ENCODE measurements at places on chromosomes 2 and 18. TPM values are rescaled to one million over a fixed set of nuclear protein-coding genes. Genes with fewer than 3 reads are reported as not detected.
A peak's percentile ranks its signal among the peaks of the same experiment; 100 is the strongest.

DNA sequence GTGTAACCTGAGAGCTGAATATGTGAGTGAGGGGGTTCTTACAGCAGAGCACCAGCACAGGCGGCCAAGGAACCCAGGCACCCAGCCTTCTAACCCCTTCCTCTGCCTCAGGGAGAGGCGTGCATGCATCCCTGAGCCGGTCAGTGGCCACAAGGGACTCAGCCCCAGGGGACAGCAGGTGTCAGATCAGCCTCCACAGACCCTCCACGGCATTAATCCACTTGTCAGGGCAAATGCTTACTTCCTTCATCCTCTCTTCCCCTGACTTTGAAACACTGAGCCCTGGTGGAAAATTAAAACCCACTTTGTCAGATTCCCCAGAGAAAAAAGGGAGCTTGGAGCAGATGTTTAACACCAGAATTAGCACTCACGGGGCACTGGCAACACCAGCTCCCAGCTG is 60.5 kb upstream of the SMAD2 start:
- H3K27ac ChIP-seq: no peak overlapping the region
- H3K4me3 ChIP-seq: no peak overlapping the region
- no peaks in the 10 kb centered on the region for H3K4me1 ChIP-seq
- no peaks in the 10 kb centered on the region for H3K36me3 ChIP-seq
- DNase-seq: no peak
- no peaks in the 10 kb centered on the region for H3K27me3 ChIP-seq

- peaks cover under 1% of the 10 kb centered on the region for H3K4me1 ChIP-seq
- H3K27me3 ChIP-seq: peaks cover under 1% of the 10 kb centered on the region
- H3K4me3 ChIP-seq: no peak overlapping the region
- DNase-seq: no peak
- H3K36me3 ChIP-seq: no peaks in the 10 kb centered on the region
These were observed 9.4 kb upstream of the NEURL3 start for GRCh38 chr2:96514521-96514920.

DNA sequence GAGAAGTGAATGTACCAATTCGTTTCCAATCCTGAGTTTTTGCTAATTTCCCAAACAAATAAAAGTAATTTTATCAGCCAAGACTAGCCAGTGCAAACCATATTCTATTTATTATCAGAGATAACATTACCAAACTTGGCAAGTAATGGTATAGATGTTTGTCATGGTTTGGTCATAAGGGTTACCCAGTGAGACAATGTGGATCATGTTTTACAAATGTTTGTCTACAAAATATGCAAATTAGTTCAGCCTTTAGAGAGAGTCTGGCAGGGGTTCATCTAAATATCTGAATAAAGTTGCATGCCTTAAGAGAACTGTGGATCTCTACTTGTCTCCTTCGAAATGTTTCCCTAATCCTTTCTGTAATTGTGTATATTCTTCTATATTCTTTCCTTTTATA is 152.2 kb downstream of the KCNH7 start:
- no peak overlapping the region for H3K27ac ChIP-seq
- DNase-seq: no peak
- no peak overlapping the region for H3K4me3 ChIP-seq
- H3K4me1 ChIP-seq: no peaks in the 10 kb centered on the region

- H3K36me3 ChIP-seq: no peaks in the 10 kb centered on the region
- H3K4me3 ChIP-seq: no peak overlapping the region
- no peaks in the 10 kb centered on the region for H3K4me1 ChIP-seq
- no peak overlapping the region for H3K27ac ChIP-seq
- H3K27me3 ChIP-seq: no peaks in the 10 kb centered on the region
These were observed 300.3 kb upstream of the MGAT5 start for GRCh38 chr2:133953524-133953923.

DNA sequence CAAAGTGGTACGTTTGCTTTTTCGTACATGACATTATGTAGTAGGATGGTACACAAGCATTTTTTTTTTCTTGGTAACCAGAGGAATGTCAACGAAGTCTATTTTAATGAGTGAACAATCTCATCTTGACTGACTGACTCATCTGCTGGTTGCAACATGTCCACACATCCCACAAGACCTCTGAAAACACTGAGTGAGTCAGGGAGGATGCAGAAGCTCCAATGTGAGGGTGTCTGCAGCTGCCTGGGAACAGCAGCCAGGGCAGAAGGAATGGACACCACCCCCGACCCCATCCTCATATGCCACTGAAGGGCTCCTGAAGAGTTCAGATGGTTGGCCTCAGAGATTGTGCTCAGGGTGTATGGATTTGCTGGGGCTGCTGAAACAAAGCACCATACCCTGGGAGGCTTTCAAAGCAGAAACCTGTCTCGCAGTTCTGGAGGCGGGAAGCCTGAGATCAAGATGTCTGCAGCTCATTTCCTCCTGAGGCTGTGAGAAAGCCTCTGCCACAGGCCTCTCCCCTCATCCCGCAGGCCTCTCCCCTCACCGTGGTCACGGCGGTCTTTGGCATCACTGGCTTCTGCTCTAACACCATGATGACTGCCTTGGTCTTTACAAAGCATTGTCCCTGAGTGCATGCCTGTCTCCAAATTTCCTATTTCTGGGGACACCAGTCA is 124.6 kb downstream of the LRATD1 start:
- DNase-seq: no peak
- no peaks in the 10 kb centered on the region for H3K4me1 ChIP-seq
- H3K4me3 ChIP-seq: no peak overlapping the region
- no peaks in the 10 kb centered on the region for H3K36me3 ChIP-seq

- no peaks in the 10 kb centered on the region for H3K4me1 ChIP-seq
- no peaks in the 10 kb centered on the region for H3K36me3 ChIP-seq
- no peaks in the 10 kb centered on the region for H3K27me3 ChIP-seq
These were observed 132.3 kb downstream of the TTC32 start for GRCh38 chr2:19769513-19769912.

DNA sequence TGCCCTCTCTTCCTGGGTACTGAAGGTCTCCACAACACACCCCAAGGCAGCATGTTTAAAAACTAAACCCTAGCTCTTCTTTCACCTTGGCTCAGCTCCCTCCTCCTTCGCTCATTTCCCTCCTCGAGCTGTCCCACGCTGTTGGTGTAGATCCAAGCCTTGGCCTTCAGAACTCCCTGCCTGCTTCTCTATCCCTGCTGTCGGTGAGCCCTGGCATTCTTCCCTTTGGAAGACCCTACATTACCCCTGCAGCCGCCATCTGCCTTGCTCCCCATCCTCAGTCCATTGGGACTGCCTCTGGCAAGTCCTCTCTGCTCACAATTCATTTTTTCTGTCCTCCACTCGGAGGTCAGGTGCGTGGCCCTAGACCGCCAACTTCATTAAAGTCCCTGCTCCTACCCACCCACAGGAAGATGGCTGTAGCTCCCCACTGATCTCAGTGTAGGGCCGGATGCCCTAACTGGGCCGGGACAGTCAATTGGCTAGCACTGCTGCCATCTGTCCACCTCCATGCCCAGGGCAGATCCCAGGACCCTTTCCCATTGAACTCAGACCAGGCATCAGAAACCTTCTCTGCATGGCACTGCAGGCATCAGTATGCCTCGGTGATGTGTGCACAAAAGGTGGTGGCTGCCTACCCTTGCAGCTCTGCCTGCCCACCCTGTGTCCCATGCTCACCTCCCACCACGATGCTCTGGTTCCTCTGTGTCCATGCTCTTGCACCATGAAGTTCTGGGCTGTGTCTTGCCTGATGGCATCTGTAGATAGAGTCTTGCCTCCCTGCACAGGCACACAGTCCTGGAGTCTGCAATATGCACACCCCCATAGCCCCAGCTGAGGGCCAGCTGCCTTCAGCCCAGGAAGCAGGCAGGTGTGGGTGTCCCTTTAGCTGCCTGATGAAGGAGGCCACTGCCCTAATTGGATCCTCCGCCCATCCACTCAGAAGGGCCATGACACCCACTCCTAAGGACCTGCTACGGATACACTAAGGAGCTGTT is 5.7 kb downstream of the AMER3 start:
- H3K36me3 ChIP-seq: no peaks in the 10 kb centered on the region
- no peak for DNase-seq
- no peak overlapping the region for H3K4me3 ChIP-seq
- H3K27me3 ChIP-seq: peaks cover 26% of the 10 kb centered on the region
- H3K4me1 ChIP-seq: peaks cover 5% of the 10 kb centered on the region

DNA sequence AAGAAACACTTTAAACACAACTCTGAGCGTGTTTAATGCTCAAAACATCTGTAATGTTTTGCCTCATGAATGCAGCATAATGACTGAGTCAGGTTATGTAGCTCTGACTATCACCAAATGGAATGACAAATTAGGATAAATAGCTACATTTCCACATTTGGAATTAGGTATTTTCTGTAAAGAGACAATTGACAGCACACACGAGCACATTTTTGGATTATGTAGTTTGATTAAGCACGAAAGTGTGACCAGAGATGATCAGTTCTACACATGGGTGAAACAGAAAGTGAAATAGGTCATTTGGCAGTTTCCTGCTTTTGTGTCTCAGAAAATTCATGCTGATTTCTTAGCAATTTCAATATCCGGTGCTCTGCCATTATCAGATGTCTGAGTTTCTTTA is 29.0 kb downstream of the LPIN1 start:
- no peaks in the 10 kb centered on the region for H3K27me3 ChIP-seq
- DNase-seq: no peak
- H3K27ac ChIP-seq: peak overlapping the region; percentile 73
- H3K4me3 ChIP-seq: peak overlapping the region; percentile 30

GRCh38 chr2:28558158-28558820 is 62.4 kb downstream of the PLB1 start:
- no peaks in the 10 kb centered on the region for H3K36me3 ChIP-seq
- no peak overlapping the region for H3K27ac ChIP-seq
- H3K27me3 ChIP-seq: no peaks in the 10 kb centered on the region
- H3K4me3 ChIP-seq: no peak overlapping the region
- H3K4me1 ChIP-seq: peaks cover 2% of the 10 kb centered on the region

DNA sequence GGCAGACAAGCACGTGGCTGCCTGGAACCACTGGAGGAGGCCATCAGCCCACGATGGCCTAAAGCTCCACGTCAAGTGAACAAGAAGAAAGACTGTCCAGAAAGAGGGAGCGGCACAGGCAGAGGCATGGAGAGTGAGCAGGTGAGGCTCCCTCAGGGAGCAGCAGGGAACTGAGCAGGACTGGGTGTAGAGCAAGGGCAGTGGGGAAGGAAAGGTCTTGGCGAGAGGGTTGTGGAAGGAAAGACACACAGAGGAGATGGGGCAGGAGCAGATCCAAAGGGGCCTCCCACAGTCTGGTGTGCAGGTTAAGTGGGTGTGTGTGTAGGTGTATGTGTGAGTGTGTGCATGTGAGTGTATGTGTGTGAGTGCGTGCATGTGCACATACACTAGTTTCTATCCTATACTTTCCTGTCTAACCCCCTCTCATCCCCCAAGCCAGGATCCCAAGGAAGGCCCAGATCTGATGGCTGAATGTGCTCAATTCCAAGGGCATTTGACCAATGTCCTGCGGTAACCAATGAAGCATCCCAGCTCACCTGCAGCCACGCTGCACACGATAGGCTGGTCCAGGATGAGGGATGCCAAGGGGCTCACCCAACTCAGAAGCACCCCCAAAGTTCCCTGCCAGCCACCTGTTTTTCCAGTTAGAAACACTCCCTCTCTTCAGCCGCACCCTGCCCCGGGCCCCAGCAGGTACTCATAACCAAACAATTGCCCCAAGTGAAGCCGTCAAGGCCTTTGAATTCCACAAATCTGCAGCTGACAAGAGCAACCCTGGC is 262.5 kb upstream of the RAB6C start:
- no peak overlapping the region for H3K4me3 ChIP-seq
- H3K27me3 ChIP-seq: no peaks in the 10 kb centered on the region
- DNase-seq: no peak
- H3K36me3 ChIP-seq: no peaks in the 10 kb centered on the region

GRCh38 chr2:109244304-109244582 is 115.2 kb downstream of the SH3RF3 start:
- H3K27me3 ChIP-seq: peaks cover 2% of the 10 kb centered on the region
- H3K4me1 ChIP-seq: no peaks in the 10 kb centered on the region
- no peak for DNase-seq
- no peak overlapping the region for H3K27ac ChIP-seq
- H3K36me3 ChIP-seq: no peaks in the 10 kb centered on the region
- H3K4me3 ChIP-seq: no peak overlapping the region

Gene CPO
- not detected for total RNA-seq

Gene LIMS4
- not detected for total RNA-seq

Data from CD4-positive, alpha-beta T cell (primary cell).